ENCODE measurements at places on chromosomes 16 and 17. TPM values are rescaled to one million over a fixed set of nuclear protein-coding genes. Genes with fewer than 3 reads are reported as not detected.

DNA sequence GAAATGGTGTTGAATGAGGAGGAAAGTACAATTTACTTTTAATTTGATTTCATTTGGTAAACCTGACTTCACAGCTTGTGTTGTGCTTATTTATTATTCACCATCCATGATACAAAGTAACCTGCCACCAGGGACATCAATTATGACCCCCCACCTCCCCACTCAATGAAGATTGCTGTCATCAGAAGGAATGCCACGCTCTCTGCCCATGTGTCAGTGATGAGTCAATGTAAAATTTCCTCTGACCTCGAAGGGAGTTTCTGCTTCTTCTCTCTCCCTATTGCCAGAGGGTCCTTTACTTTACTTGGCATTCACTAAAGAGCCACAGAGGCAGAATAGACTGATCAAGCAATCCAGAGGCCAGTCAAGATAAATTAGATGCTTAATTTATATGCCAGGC, 759.7 kb downstream of the CDH11 start:
- DNase-seq = no peak

GRCh38 chr17:78197147-78197832, 10.1 kb downstream of the AFMID start:
- DNase-seq = no peak

- no peak for DNase-seq
These were observed 361.6 kb downstream of the WWOX start for GRCh38 chr16:78461087-78461486.

DNA sequence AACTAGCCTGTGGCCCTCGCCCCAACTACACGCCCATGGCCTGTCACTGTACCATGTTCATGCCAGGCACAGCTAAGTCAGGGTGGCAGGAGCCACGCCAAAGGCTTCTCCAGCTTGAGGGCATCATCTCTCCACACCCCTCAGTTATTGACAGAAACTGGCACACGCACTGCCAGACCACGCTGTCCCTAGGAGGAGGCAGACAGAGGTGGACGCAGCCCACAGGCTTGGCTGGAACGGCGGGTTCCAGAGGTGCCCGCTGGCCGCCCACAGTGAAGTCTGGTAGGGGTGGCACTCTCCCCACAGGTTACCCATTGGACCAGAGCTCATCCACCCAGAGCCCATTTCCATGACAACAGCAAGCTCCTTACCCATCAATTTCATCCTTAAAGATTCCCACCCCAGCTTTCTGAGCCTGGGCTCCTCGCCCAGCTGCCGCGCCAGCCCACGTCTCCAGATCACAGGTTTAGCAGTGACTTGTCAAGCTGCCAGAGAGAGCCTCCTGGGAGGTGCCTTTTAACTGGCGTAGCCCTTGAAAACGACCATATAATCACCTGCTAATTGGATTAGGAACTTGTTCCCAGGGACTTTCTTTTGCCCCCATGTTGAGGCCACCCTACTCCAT, 27.9 kb downstream of the RPRML start:
- no peak for DNase-seq

DNA sequence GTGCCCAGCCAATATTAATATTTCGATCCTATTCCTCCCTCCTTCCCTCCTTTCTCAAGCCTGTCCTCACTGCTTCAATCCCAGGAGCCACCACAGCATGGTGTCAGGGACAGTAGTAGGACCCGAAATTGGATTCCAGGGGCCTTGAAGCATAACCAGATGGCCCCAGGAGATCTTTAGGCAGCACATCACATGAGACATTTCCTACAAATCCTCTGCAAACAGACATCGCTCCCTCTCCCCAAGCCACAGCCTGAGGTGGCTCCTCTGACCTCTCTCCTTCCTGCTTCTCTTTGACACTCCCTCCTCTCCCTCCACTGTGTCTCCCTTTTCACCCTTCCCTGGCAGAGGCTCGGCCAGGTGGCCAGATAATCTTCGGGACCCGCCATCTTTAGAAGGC, 76.6 kb downstream of the BMERB1 start:
- no peak for DNase-seq

DBNDD1 gene
- 2.2 TPM for total RNA-seq

CES3 gene
- 1.4 TPM for total RNA-seq

C17orf100 gene
- total RNA-seq = 0.63 TPM
